ENCODE measurements at places on chromosomes 13 and 19.
A peak's percentile ranks its signal among the peaks of the same experiment; 100 is the strongest.

- no peak for DNase-seq
Observed at GRCh38 chr13:49354719-49355118, 89.1 kb downstream of the CAB39L start.

- peak; percentile 95 for DNase-seq
Observed at GRCh38 chr19:40420766-40421765, 4.7 kb downstream of the SERTAD1 start.

DNA sequence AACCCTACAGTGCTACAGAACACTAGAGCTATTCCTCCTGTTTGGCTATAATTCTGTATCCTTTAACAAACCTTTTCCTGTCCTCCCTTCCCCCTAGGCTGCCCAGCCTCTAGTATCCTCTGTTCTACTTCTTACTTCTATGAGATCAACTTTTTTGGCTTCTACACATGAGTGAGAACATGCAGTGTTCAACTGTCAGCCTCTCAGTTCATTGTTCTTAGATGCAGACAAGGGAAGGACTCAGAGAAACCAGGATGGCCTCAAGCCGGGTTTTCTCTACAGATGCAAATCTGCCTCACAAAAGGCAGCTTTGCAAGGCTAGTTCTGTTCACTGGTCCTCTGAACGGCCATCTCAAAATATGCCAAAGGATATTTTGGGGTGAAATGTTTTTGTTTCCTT is 18.4 kb downstream of the AMER2 start:
- no peak for DNase-seq

DNA sequence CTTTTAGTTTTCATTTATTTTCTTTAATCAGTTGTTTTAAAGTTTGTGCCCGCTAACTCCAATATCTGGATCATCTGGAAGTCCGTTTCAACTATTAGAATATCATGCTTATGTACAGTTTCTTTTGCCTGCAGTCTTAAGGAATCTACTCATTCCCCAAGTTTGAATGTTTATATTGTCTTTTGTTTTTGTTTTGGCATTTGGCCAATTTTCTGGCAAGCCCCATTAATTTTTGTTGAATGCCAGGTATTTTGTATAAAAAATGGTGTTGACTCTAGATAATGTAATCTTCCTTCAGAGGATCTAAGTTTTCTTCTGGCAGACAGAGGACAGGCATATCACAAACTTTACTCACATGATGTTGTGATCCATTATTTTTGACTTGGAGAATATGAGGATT is 11.1 kb upstream of the ZNF235 start:
- DNase-seq, result no peak

GRCh38 chr13:33751151-33751550 is 66.8 kb upstream of the RFC3 start:
- DNase-seq, result no peak

GRCh38 chr13:24679686-24680085 is 522 bp upstream of the ATP12A start:
- no peak for DNase-seq

GRCh38 chr13:66138172-66138811 is 1091.8 kb downstream of the PCDH9 start:
- no peak for DNase-seq

- no peak for DNase-seq
Observed at GRCh38 chr19:2223959-2224358, 12.2 kb downstream of the PLEKHJ1 start.

Data from suppressor macrophage (primary cell).